Activated CD4-positive, alpha-beta T cell treated with anti-CD3 and anti-CD28 coated beads, Interleukin-2, amount 10 ng/mL, durations not matched to agents 7 days and 5 days (primary cell): ENCODE measurements at places on chromosomes 5 and 9. TPM values are rescaled to one million over a fixed set of nuclear protein-coding genes. Genes with fewer than 3 reads are reported as not detected.

DNA sequence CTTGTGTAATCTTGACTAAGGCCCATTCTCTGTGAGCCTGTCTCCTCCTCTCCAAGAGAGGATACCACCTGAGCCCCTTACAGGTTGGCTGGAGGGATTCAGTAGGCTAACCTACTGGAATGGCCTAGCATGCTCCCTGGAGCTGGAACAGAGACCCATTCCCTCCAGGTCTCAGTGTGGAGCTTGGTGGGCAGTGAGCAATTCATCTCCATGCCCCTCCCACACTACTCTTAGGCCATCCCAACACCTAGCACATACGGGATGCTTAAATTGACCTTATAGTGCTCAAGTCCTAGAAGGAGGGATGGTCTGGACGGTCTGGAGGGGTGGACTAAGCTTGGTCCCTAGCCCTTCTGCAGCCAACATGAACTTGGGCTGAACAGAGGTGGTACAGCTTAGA is 75.6 kb downstream of the CRB2 start:
- H3K27ac ChIP-seq = no peak overlapping the region
- no peak for DNase-seq
- H3K36me3 ChIP-seq = peaks cover 5% of the 10 kb centered on the region
- H3K4me1 ChIP-seq = no peaks in the 10 kb centered on the region
- H3K4me3 ChIP-seq = no peak overlapping the region

The CARTPT gene
- not detected for total RNA-seq

The GARIN3 gene
- total RNA-seq = not detected

DNA sequence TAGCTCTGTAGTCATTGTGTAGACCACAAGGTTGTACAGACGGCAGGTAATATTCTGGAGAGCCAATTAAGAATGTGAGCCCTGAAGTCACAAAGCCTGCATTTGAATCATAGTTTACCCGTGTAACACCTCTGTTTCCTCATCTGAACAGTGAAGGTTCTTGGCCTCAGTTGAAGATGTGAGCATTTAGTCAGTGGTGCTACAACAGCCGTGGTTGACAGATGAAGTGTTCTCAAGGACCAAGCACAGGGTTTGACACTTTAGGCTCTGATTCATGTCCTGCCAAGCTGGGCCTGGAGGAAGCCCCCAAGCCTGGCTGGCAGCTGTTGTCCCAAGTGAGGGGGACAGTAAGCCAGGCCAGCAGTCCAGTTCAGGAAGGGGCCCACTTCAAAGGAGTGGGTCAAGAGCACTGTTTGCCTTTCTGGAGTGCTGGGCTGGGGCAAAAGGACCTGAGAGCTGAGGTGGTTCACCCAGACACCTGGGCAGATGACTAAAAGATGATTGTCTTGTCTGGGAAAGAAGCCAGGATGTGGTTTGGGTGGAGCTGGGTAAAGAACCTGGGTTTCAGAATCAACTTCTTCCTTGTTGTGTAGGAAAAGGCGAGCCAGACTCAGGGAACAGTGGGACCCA is 20.7 kb downstream of the FAXDC2 start:
- H3K36me3 ChIP-seq = peaks cover 33% of the 10 kb centered on the region
- peak overlapping the region; percentile 45 for H3K4me3 ChIP-seq
- peak overlapping the region; percentile 89 for H3K27ac ChIP-seq

The NR2F1-AS1 gene
- total RNA-seq = not detected
